ENCODE measurements at places on chromosomes 2 and 18. TPM values are rescaled to one million over a fixed set of nuclear protein-coding genes. Genes with fewer than 3 reads are reported as not detected.

DNA sequence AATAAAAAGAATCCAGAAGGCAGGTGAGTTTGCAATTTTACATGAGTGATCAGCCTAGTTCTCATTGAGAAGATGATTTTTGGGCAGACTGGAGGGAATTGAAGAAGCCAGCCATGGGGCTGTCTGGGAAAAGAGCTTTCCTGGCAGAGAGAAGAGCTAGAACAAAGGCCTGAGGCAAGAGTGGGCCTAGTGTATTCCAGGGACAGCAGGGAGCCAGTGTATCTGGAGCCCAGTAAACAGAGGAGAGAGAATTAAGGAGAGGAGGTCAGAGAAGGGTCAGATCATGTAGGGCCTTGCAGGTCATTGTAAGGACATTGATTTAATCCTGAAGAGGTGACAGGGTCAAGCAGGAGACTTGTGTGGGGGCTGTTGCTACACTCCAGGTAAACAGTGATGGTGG lies 195.8 kb downstream of the SATB2 start:
- H3K36me3 ChIP-seq: no peaks in the 10 kb centered on the region
- no peak overlapping the region for H3K27ac ChIP-seq
- no peak for DNase-seq
- no peak overlapping the region for H3K4me3 ChIP-seq
- H3K27me3 ChIP-seq: no peaks in the 10 kb centered on the region
- H3K4me1 ChIP-seq: no peaks in the 10 kb centered on the region

DNA sequence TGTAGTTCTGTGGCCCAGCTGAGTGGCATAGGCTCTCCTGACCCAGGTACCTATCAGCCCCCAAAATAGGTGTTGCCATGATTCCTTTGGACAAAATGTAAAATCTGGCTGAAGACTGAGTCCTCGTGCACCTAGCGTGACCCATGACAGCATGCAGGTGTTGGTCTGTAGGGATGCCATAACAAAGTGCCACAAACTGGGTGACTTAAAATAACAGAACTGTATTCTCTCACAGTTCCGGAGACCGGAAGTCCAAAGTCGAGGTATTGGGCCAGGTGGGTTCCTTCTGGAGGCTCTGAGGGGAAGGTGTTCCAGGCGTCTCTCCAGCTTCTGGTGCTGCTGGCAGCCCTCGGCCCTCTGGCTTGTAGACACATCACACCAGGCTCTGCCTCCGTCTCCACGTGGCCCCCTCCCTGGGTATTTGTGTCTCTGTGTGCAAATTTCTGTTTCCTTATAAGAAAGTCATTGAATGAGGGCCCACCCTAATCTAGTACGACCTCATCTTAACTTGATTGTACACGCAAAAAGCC lies 34.5 kb downstream of the LRRFIP1 start:
- no peaks in the 10 kb centered on the region for H3K27me3 ChIP-seq
- H3K4me1 ChIP-seq: peaks cover 18% of the 10 kb centered on the region
- peak overlapping the region; percentile 1 for H3K27ac ChIP-seq
- no peak for DNase-seq
- H3K36me3 ChIP-seq: no peaks in the 10 kb centered on the region
- H3K4me3 ChIP-seq: no peak overlapping the region

The CAMKMT gene
- 13.5 TPM for total RNA-seq

The SERPINB13 gene
- not detected for total RNA-seq

GRCh38 chr2:132733094-132733493 lies 63.1 kb upstream of the LYPD1 start:
- H3K27ac ChIP-seq: no peak overlapping the region
- no peaks in the 10 kb centered on the region for H3K4me1 ChIP-seq
- H3K36me3 ChIP-seq: no peaks in the 10 kb centered on the region

The RRM2 gene
- 0.27 TPM for total RNA-seq

DNA sequence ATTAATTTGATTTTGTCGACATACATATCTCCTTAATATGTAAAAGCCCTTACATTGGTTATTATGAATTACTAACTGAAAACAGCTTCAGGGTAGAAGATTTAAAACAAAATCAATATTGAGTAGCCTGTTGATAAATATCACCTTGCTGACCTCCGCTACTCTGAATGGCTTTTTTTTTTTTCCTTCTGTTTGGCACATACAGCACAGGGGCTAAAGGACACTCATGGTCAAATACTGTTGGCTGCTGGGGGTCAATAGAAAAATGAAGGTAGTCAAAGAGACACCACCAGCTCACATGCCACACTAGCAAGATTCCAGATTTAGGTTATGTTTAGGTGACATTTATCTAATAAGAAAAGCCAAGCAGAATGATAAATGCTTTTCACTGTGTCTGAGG lies 1642.4 kb upstream of the SLC39A10 start:
- no peak overlapping the region for H3K27ac ChIP-seq
- no peak overlapping the region for H3K4me3 ChIP-seq
- H3K4me1 ChIP-seq: no peaks in the 10 kb centered on the region
- DNase-seq: no peak

DNA sequence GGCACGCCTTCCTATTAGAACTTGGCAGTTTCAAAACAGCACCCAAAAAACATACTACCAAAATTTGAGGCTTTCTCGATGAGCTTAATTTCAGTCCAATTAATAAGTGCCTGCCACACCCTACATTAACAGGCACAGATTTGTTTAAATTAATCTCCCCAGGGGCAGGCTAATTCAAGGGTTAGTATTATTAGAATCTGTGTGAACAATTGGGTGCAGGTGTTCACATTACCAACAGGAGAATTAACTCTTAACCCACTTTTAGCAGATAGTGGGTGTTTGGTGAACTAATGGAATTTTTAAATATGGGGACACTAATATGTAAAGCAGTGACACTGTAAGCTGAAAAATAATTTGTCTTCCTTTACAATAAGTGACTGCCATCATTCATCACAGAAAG lies 4.1 kb downstream of the MBD2 start:
- H3K27ac ChIP-seq: peak overlapping the region; percentile 6
- H3K36me3 ChIP-seq: no peaks in the 10 kb centered on the region
- H3K27me3 ChIP-seq: no peaks in the 10 kb centered on the region
- H3K4me3 ChIP-seq: no peak overlapping the region
- DNase-seq: no peak
- peaks cover 50% of the 10 kb centered on the region for H3K4me1 ChIP-seq

The XIRP2 gene
- not detected for total RNA-seq

DNA sequence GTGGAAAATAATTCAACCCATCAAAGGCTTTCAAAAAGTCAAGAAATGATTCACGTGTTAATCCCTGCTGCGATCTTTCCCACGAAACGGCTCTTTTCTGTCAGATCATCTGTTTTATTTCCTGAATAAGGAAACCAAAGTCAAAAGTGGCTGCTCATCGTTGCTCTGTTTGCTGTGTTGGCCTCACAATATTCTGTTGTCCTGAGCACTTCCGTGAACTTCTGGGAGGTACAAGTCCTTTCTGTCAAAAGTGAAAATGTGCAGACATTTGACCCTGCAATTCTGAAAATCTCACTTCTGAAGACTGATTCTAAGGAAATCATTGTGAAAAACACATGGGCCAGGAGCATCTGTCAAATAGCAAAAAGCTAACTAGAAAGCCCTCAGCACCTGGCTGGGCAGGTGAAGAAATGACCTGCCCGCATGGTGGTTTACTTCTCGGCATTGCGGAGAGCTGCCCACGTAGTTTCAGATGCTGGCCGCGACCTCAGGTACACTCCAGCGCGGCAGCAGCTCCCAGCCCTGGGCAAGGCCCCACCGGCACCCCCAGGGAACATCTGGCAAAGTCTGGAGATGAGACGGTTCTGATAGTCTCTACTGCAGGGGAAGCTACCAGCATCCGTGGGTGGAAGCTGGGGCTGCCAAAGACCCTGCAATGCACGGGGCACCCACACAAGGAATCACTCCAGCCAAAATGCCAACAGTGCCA lies 31.9 kb upstream of the GPC1 start:
- DNase-seq: no peak
- H3K4me1 ChIP-seq: no peaks in the 10 kb centered on the region
- H3K36me3 ChIP-seq: no peaks in the 10 kb centered on the region

DNA sequence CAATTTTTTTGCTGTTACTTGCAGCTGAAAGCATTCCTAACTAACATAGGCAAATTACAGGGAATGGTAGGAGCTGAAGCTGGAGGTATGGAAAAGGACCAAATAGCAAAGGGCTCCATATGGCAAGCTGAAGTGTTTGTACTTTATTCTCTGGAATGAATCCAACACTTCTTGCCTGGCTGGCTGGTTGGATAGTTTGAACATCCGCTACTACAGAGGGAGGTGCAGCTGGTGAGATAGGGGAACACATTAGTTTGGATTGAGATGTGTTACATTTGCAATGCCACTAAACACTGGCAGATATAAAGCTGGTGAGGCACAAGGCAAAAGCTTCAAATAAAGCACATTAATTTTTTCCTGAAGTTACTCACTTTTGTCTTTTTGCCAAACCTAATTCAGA lies 291.5 kb downstream of the SP3 start:
- no peaks in the 10 kb centered on the region for H3K4me1 ChIP-seq
- DNase-seq: no peak
- H3K27ac ChIP-seq: no peak overlapping the region
- no peaks in the 10 kb centered on the region for H3K36me3 ChIP-seq
- no peak overlapping the region for H3K4me3 ChIP-seq

The GAL3ST2 gene
- total RNA-seq: not detected

The PROC gene
- not detected for total RNA-seq

The IL36B gene
- total RNA-seq: not detected

- DNase-seq: no peak
- H3K4me1 ChIP-seq: peaks cover 22% of the 10 kb centered on the region
- H3K27ac ChIP-seq: peak overlapping the region; percentile 53
- H3K27me3 ChIP-seq: no peaks in the 10 kb centered on the region
- H3K36me3 ChIP-seq: no peaks in the 10 kb centered on the region
These were observed 81.7 kb downstream of the RBMS1 start for GRCh38 chr2:160411955-160412354.

GRCh38 chr18:135045-135444 lies 23.3 kb upstream of the USP14 start:
- H3K36me3 ChIP-seq: no peaks in the 10 kb centered on the region
- no peak for DNase-seq
- H3K27me3 ChIP-seq: no peaks in the 10 kb centered on the region
- H3K27ac ChIP-seq: no peak overlapping the region

DNA sequence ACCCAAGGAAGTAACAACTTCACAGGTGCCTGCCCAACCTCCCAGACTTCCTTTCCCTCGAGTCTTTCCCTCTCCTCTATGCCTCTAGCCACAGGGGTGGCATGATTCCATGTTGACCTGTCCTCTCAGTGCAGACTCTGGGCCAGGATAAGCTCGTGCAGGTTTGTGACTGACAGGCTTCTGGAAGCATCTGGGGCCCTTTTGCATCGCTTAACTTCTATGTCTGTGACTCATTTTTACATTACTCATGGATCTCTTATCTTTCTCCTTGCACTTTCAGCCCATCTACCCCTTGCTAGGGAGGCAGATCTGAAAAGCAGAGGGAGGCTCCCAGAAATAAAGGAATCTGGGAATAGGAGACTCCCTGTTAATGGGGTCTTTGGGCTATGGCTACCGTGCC lies 98.5 kb upstream of the RIOK3 start:
- H3K27ac ChIP-seq: no peak overlapping the region
- no peak overlapping the region for H3K4me3 ChIP-seq
- no peaks in the 10 kb centered on the region for H3K27me3 ChIP-seq

GRCh38 chr2:1750933-1751766 lies 6.8 kb upstream of the PXDN start:
- H3K36me3 ChIP-seq: no peaks in the 10 kb centered on the region
- no peak overlapping the region for H3K4me3 ChIP-seq
- peaks cover 8% of the 10 kb centered on the region for H3K4me1 ChIP-seq
- DNase-seq: peak; percentile 91
- H3K27ac ChIP-seq: no peak overlapping the region

The PARD3B gene
- 28.6 TPM for total RNA-seq

The SKOR2 gene
- not detected for total RNA-seq

The HOXD1 gene
- not detected for total RNA-seq

GRCh38 chr2:159123786-159124185 lies 155.3 kb downstream of the TANC1 start:
- H3K36me3 ChIP-seq: no peaks in the 10 kb centered on the region
- no peaks in the 10 kb centered on the region for H3K27me3 ChIP-seq
- no peak overlapping the region for H3K4me3 ChIP-seq

The STAT4 gene
- 6.3 TPM for total RNA-seq

GRCh38 chr2:226169751-226170581 lies 629.7 kb downstream of the IRS1 start:
- no peak overlapping the region for H3K4me3 ChIP-seq
- H3K27ac ChIP-seq: no peak overlapping the region
- DNase-seq: no peak
- H3K4me1 ChIP-seq: no peaks in the 10 kb centered on the region
- H3K27me3 ChIP-seq: no peaks in the 10 kb centered on the region

DNA sequence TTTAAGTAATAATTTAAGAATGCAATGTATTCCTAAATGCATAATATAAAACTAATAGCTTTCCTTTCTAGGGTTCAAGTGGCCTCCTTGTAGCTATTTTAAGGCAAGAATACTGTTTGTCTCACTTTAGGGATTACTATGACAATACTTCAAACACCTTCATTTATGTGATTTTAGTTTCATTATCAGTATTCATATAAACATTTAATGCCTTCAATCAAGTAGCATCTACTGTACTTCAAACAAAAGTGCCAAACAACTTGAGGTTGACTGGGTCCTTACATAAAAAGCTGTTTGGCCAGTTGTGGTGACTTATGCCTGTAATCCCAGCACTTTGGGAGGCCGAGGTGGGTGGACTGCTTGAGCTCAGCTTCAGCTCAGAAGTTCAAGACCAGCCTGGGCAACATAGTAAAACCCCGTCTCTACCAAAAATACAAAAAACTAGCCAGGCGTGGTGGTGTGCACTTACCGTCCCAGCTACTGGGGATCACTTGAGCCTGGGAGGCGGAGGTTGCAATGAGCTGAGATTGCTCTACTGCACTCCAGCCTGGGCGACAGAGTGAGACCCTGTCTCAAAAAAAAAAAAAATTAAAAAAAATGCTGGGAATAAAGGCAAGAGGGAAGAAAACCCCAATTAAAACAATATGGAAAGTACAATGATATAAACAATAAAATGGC lies 9.3 kb downstream of the MEX3C start:
- H3K4me1 ChIP-seq: no peaks in the 10 kb centered on the region
- no peaks in the 10 kb centered on the region for H3K27me3 ChIP-seq
- no peak overlapping the region for H3K4me3 ChIP-seq
- H3K27ac ChIP-seq: no peak overlapping the region
- no peak for DNase-seq

The CFAP65 gene
- total RNA-seq: not detected

The LYG2 gene
- total RNA-seq: not detected

DNA sequence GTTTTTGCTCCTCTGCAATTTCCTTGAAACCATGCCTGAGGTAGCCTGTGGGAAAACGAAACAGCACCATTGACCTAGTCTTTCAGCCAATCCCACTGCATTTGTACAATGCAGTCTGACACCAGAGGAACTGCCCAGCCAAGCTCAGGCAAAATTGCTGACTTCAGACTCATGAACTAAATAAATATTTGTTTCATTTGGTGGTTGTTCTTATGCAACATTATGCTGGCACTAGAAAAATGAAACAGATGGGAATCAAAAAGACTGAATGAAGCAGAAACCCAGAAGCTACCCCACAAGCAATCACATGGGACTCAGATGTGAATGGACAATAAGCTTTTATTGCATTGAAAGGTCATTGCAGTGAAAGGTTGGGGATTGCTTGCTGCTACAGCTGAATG lies 1.7 kb downstream of the NAT8 start:
- H3K36me3 ChIP-seq: no peaks in the 10 kb centered on the region
- H3K4me1 ChIP-seq: no peaks in the 10 kb centered on the region
- H3K27ac ChIP-seq: no peak overlapping the region

The SLC4A5 gene
- 71.6 TPM for total RNA-seq

All from thyroid gland (tissue), 4 donors.